ENCODE measurements at places on chromosomes 13 and 19. TPM values are rescaled to one million over a fixed set of nuclear protein-coding genes. Genes with fewer than 3 reads are reported as not detected.

ASF1B gene
- total RNA-seq: not detected

DNA sequence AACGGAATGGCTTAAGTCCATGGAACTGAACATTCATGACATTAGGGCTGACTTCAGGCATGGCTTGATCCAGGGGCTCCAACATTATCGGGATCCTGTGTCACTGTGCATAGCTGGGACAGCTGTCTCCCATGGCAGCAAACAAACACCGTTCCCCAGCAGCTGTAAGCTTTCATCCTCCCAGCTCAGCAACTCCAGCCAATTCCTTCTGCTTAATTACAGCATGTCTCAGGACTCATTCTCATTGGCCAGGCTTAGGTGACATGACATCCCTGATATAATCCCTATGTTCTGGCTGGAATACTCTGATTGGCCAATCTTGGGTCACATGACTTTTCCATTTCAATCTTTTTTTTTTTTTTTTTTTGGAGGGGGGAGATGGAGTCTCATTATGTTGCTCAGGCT, 10.9 kb upstream of the TLE5 start:
- peak; percentile 59 for DNase-seq

KLK14 gene
- total RNA-seq: not detected

CRLF1 gene
- total RNA-seq: not detected

GRCh38 chr19:21566073-21566472, 60.7 kb downstream of the ZNF429 start:
- no peak for DNase-seq

DNA sequence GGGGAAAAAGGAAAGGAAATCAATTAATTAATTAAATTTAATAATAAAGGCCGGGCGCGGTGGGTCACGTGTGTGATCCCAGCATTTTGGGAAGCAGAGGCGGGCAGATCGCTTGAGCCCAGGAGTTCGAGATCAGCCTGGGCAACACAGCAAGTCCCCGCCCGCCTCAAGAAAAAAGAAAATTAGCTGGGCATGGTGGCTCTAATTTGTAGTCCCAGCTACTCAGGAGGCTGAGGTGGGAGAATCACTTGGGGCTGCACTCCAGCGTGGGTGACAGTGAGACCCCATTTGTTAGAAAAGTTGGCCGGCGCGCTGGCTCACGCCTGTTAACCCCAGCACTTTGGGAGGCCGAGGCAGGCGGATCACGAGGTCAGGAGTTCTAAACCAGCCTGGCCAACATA, 733 bp upstream of the CD320 start:
- peak; percentile 14 for DNase-seq

DNA sequence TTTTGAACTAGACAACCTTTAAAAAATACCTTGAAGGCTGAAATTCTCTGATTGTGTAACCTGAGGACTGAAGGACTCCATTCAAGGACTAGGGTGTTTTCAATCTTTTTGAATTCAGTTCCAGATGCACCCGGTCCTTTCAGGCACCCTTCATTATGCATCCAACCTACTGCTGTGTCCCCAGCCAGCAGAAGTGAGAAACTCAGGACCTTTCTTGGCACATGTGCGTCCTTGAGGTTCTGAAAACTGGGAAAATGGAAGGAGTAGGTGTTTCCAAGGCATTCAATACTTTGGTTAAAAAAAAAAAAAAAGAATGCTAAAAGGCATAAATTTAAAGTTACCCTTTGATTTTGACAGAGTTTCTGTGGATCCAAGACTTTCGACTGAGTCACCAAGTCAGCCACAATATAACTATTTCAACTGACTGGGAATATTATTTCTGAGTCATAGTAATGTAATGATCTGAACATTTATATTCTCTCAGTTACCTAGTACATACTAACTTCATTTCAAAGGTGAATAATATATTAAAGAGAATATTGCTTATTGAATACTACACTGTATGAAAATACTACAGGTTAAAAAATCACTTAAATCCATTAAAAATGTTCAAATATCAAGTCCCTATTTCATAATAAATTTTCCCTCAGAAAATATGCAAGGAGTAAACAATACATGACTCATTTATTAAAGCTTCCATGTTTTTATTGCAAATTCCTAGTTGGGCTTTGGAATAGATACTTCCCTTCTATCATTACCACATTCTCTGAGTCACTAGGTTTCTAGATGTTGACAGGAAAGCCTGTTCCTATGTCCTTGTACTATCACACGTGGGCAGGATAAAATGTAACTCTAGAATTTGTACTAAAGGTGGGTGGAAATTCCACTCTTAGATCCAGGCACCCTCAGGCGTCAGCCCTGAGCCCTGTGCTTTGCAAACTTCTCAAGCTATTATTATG, 2.4 kb upstream of the ITGBL1 start:
- no peak for DNase-seq

DNA sequence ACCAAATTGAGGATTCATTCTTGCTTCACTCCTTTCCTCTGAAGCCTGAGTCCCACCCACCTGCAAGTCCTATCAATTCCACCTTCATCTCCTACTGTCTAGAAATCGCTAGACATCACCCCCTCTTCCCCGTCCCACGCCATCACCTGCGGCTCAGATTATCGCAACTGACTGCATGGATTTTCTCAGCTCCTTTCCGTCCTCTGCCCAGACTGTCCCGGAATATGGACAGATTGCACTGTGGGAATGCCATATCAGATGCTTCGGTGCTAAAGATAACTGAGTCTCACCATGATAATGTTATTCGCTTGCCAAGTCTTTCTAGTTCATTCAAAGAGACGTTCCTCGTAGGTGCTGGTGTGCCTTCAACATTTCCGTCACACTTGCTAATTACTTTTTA, 66.4 kb upstream of the USP29 start:
- no peak for DNase-seq

DNA sequence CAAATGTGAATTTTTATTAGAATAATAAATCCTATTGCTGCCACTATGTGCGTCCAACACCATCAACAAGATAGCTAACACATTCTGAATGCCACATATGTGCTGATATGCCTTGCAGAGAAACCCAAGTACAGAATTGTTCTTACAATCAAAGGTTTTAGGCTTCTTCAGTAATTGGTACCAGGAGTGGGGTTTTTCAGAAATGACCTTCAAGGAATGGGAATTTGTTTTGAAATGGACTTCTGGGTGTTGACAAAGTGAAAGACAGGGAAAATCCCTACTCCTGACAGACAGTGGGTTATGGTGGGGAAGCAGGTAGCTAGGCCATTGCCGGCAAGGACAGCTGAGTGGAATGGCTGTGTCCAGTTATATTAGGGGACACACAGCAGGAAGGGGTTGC, 5.7 kb downstream of the SYT3 start:
- DNase-seq: no peak

IFNL1 gene
- total RNA-seq: not detected

DNA sequence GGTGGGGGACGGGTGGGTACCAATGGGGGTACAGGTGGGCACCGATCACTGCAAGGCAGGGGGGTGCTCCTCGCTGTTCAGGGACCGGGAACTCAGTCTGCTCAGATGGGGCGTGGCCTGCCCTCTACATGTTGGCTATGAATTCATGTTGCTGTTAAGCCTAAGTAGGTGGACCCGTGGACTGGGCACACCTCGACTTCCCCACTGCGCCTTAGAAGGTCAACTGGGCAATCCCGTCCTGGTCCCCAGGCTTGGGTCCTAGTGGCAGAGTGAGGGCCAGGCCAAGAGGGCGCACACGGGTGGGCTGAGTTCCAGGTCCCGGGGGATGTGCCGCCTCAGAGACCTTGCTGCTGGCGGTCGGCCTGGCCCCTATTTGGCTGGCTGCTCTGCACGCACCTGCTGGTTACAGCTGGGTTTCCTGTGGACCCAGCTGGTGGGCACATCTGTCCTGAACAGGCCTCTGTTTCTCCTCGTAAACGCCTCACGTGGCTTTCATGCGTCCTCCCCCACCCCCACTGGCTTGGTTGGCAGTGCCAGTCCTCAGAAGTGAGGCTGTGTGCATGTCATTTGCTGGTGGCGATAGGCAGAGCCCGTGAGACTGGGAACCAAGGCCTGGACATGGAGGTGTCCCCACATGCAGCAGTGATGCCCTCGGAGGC, 13.5 kb upstream of the ZNF554 start:
- no peak for DNase-seq

DNA sequence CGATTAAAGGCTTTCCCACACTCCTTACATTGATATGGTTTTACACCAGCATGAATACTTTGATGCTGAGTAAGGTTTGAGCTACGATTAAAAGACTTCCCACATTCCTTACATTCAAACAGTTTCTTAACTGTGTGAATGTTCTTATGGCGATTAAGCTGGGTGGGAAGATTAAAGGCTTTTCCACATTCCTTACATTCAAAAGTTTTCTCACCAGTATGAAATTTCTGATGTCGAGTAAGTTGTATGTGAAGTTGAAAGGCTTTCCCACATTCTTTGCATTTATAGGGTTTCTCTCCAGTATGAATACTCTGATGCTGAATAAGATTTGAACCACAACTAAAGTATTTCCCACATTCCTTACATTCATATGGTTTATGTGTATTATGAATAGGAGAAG, 20.0 kb downstream of the ZNF780B start:
- DNase-seq: no peak

FFAR1 gene
- not detected for total RNA-seq

DNA sequence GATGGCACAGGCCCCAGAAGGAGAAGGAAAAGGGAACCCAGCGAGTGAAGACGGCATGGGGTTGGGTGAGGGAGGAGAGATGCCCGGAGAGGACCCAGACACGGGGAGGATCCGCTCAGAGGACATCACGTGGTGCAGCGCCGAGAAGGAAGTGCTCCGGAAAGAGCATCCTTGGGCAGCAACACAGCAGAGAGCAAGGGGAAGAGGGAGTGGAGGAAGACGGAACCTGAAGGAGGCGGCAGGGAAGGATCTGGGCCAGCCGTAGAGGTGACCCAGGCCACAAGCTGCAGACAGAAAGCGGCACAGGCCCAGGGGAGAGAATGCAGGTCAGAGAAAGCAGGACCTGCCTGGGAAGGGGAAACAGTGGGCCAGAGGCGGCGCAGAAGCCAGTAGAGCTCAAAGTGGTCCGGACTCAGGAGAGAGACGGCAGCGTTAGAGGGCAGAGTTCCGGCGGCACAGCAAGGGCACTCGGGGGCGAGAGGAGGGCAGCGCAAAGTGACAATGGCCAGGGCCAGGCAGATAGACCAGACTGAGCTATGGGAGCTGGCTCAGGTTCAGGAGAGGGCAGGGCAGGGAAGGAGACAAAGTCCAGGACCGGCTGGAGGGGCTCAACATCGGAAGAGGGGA, 1.1 kb downstream of the PPP1R12C start:
- peak; percentile 72 for DNase-seq

DNA sequence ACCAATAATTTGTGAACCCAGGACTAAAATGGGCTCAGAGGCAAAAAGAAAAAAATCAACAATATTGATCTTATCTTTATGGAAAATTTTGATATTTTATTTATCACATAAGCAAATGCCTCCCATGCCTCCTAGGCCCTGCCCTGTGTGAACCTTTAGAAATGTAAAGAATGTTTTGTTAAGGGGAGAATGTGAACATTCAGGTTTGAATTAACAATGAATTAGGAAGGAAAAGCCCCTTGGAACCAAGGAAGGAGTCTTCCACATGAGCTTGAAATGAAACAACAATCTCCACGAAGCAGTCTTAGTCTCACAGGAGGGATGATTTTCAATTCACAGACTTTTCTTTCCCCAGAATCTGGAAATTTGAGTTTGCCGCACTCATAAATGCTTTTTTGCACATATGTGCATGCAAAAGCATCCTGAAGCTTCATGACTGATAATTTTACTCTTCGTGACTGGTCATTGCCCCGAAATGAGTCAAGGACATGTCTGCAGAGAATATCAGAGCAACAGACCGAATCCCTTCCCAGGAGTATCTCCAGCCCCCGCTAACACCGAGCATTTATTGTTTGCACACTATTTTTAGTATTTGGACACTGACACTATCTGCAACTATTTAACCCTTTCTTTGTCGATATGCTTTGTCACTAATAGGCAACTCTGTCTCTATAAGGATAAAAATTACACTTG, 135.2 kb downstream of the DCT start:
- DNase-seq: no peak

SHISA7 gene
- not detected for total RNA-seq

- DNase-seq: no peak
These were observed 1.4 kb downstream of the FFAR2 start for GRCh38 chr19:35449359-35450043.

Measured in uterus (tissue), 4 donors.